A172 (cell line): ENCODE measurements at places on chromosomes 3 and 15. TPM values are rescaled to one million over a fixed set of nuclear protein-coding genes. Genes with fewer than 3 reads are reported as not detected.

The CLDN16 gene
- total RNA-seq: 0.02 TPM in 1 of 2 replicates, not detected in the other

The CSTA gene
- 0.24 TPM in 1 of 2 replicates, not detected in the other for total RNA-seq

The CFAP100 gene
- total RNA-seq: not detected in 2 replicates

GRCh38 chr15:101161656-101162055, 90.2 kb downstream of the CHSY1 start:
- no peak for DNase-seq

- no peak for DNase-seq
Observed at GRCh38 chr3:52121464-52121805, 32.8 kb downstream of the POC1A start.

DNA sequence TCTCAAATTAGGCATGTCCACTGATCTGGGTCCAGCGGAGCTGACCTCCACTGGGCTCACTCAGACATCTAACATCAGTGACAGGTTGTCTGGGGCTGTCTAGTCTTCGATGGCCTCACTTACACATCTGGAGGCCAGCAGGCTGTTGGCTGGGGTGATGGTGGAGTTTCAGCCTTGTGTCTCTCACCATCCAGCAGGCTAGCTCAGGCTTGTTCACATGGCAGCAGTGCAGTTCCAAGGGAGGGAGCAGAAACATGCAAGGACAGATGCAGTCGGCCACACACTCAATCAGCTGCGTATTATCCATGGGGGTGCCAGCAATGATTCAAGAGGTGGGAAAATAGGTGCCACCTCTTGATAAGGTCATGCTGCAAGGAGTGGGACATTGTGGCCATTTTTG, 292.5 kb downstream of the SHQ1 start:
- no peak for DNase-seq
